ENCODE measurements at places on chromosomes 1 and 21.
A peak's percentile ranks its signal among the peaks of the same experiment; 100 is the strongest.

- H3K4me3 ChIP-seq, result no peak overlapping the region
- no peaks in the 10 kb centered on the region for H3K27me3 ChIP-seq
- DNase-seq, result peak; percentile 78
- H3K4me1 ChIP-seq, result peaks cover 19% of the 10 kb centered on the region
Measured at GRCh38 chr1:225685476-225686176, 32.7 kb upstream of the ENAH start.

DNA sequence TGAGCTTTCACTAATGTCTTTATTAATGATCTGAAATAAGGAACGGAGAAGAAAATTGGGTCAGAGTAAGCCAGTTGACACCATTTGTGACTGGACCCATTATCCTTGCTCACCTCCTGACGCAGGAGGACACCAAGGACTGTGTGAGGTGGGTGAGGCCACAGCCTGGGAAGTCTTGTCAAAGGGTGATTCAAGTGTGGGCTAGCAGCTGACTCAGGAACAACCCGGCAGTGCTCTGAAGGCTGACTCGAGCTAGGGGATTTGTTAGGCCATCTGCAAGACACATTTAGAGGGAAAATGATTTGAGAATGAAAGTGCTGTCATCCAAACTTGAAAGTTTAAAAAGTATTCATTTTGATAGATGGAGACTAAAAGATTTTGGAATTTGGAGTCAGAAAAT is 21.2 kb downstream of the PRRX1 start:
- DNase-seq, result no peak
- peak overlapping the region; percentile 75 for H3K27ac ChIP-seq
- no peaks in the 10 kb centered on the region for H3K36me3 ChIP-seq
- H3K27me3 ChIP-seq, result no peaks in the 10 kb centered on the region

DNA sequence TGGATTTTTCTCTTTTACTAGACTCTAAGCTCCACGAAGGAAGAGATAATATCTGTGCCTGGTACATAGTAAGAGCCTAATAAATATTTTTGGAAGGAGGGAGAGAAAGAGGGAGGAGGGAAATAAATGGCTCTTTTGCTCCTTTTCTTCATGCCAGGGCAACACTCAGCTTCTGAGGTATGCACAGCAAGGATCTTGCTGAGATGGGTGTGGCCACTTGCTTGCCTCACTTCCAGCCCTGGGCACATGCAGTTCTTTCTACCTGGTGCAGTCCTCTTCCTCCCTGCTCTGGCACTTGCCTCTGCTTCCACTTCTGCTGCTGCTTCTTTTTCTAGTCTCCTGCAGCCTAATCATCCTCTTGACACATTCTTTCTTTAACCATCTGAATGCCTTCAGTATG is 148.1 kb downstream of the FGGY start:
- no peaks in the 10 kb centered on the region for H3K36me3 ChIP-seq
- H3K27me3 ChIP-seq, result no peaks in the 10 kb centered on the region
- no peak overlapping the region for H3K4me3 ChIP-seq
- DNase-seq, result no peak
- H3K27ac ChIP-seq, result peak overlapping the region; percentile 75
- H3K4me1 ChIP-seq, result peaks cover 36% of the 10 kb centered on the region

DNA sequence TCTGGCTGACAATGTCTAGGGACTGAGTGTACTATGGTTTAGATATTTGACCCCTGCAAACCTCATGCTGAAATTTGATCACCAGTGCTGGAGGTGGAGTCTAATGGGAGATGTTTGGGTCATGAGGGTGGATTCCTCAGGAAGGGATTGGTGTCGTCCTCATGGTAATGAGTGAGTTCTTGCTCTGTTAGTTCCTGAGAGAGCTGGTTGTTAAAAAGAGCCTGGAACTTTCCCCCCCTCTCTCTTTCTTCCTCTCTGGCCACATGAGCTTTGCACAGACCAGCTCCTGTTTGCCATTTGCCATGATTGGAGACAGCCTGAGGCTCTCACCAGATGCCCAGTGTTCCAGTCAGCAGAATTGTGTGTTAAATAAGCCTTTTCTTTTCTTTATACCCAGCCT is 36.6 kb upstream of the CNIH3 start:
- peaks cover 6% of the 10 kb centered on the region for H3K4me1 ChIP-seq
- no peaks in the 10 kb centered on the region for H3K36me3 ChIP-seq
- H3K27me3 ChIP-seq, result no peaks in the 10 kb centered on the region
- H3K27ac ChIP-seq, result no peak overlapping the region
- no peak overlapping the region for H3K4me3 ChIP-seq

DNA sequence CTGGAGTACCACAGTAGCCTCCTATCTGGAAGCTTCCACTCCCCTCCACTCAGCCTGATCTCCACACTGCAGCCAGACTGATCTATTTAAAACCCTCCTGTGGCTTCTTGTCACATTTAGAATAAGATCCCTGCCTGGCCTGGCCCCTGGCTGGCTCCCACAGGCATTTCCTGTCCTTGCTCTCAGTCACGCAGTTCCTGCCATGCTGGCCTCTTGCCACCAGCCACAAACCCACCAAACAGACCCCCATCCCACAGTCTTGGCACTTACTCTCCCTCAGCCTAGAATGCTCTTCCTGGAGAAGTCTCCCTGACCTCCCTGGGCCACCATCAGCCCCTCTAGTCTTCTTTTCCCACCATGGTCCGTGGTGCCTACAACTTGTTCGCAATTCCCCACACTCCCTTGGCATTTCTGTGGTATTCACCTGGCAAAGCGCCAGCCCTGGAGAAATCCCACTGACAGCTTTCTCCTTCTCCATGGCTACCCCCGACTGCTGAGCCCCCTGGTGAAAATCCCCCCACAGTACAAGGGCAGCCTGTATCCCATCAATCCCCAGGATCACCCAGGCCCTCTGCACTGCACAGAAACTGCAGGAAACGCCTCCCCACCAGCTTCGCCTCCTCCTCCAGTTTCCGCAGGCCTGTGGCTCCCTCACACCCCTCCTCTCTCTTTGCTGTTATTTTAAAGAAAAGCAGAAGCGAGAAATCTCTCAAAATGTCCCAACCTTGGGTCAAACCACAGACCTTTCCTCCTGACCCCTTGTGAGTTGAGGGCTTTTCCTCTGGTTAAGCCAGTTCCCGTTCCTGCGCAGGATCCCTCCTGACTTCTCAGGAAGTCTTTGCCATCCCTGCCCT is 94.5 kb downstream of the SYT2 start:
- no peaks in the 10 kb centered on the region for H3K36me3 ChIP-seq
- no peaks in the 10 kb centered on the region for H3K27me3 ChIP-seq
- peak overlapping the region; percentile 0 for H3K4me3 ChIP-seq
- peak overlapping the region; percentile 1 for H3K27ac ChIP-seq
- H3K4me1 ChIP-seq, result peaks cover 26% of the 10 kb centered on the region
- DNase-seq, result peak; percentile 55

DNA sequence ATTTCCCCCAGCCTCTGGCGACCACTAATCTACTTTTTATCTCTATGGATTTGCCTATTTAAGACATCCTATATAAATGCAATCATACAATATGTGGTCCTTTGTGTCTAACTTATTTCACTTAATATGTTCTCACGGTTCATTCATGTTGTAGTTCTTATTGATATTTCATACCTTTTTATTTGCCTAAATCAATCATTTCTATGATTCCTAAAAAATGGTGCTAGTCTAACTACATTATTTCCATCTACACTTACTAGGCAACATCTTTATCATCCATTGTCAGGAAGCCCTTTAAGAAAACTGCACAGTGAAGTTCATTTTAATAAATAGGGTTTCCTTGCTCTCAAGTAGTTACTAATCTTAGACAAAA is 380 bp upstream of the FBXO28 start:
- peak; percentile 80 for DNase-seq
- peaks cover 3% of the 10 kb centered on the region for H3K27me3 ChIP-seq
- no peaks in the 10 kb centered on the region for H3K36me3 ChIP-seq
- H3K4me1 ChIP-seq, result peaks cover 13% of the 10 kb centered on the region

DNA sequence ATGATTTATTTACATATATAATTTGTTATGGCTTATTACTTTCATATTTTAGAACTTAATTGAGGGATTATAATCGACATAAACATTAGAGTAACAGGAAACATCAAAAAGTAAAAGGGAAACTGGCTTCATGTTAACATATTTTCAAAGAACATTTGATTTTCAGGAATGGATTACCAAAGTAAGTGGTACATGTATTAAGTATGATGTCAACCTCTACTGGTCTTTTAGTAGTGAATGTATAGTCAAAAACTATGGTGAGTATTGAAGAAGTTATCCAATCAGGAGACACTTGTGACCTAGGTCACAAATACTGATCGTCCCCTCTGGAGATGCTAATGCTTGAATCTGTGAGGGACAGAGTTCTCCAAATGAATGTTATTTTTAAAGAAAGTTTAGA is 768.9 kb upstream of the ADGRL4 start:
- no peaks in the 10 kb centered on the region for H3K27me3 ChIP-seq
- H3K4me3 ChIP-seq, result no peak overlapping the region
- no peak for DNase-seq
- no peaks in the 10 kb centered on the region for H3K36me3 ChIP-seq
- H3K4me1 ChIP-seq, result no peaks in the 10 kb centered on the region

DNA sequence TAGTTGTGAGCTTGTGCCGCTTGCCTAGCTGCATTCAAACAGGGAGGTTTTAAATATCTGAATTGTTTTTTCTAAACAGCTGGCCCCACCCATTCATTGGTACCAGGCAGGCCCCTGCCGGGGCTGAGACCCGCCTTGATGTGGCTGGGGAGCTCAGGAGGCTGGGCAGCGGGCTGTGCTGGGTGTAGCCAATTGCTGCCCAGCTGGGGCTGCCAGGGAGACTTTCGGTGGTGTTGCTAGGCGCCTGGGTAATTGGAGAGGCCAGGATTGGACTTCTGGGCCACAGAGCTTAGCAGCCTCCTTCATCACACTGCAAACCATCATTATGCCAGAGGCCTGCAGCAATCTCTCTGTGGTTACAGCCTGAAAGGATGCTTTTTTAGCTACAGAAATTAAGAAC is 12.2 kb downstream of the RHBDL2 start:
- peaks cover 13% of the 10 kb centered on the region for H3K4me1 ChIP-seq
- DNase-seq, result peak; percentile 73
- no peaks in the 10 kb centered on the region for H3K27me3 ChIP-seq
- no peak overlapping the region for H3K27ac ChIP-seq

- no peaks in the 10 kb centered on the region for H3K36me3 ChIP-seq
- H3K27me3 ChIP-seq, result peaks cover 20% of the 10 kb centered on the region
- DNase-seq, result peak; percentile 93
- no peak within 1 kb of the TSS for H3K27ac ChIP-seq
Measured at GRCh38 chr1:32870615-32871363, at the start of gene FNDC5. Gene FNDC5 (minus strand): TSS chr1:32870912.

DNA sequence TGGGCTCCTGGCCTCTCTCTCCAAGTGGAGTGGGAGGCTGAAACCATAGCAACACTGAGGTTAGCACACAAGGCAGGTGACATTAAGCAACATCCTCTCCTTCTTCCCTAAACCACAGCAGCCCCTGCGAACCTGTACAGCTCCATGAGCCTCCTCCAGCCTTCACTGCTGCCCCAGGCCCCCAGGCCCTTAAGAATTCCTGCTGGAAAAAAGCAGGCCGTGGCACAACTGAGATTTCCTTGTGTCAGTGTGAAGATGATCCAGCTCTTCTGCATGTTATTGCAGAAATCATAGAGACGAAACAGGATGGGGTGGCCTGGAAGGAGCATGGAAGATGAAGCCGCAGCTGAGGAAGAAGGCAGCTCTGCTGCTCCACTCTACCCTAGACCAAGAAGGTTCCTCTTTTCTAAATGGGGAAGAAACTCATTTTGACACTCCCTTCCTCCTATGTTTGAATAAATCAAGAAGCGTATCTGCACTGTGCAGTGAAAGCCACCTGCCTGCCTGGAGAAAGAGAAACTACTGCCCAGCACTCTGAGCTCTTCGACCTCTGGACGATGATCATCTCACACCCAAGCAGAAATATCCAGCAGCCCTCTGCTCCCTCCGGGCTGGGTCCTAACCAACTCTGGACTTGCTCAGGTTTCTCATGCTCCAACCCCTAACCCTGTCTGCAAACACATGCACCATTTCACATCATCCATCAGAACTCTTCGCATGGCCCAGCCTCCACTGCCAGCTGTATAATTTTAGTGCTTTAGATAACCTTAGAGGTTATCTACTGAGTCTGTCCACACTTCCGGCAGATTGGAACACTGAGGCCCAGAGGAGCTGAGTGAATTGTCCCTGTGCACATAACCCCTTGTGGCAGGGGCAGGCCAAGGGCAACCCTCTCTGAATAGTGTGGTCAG is 20.7 kb downstream of the SH3BP5L start:
- H3K27ac ChIP-seq, result no peak overlapping the region
- no peak for DNase-seq
- no peaks in the 10 kb centered on the region for H3K4me1 ChIP-seq

DNA sequence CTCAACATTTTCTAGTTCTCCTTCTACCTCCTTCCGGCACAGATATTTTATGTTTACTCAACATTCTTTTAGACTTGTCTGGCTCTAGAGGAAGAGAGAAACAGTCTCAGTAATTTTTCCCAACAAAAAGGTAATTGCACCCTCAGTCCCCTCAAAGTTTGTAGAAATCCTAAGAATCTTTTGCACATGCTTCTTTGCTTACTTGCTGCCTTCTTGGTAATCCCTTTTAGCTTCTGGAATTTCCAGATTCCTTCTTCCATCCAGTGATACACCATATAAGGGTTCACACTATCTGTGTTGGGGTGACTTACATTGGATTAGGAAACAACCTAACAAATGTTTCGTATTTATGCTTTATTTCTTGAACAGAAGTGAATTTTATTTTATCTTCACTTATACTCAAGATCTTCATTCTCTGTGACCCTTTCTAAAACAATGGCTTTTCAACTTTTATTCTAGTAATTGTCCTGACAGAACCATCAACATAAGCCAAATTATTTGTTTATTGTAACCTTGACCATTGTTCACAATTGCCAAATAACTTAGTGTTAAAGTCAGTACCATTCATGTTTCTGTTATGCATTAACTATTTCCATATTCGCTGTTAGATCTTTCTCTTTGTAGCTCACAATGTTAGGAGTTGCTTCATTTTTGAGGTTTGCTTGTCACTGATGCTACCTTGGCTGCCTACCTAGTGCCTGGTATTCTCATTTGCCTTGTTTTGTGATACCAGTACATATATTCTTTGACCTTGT is 238.1 kb downstream of the HMCN1 start:
- H3K4me3 ChIP-seq, result no peak overlapping the region
- DNase-seq, result no peak
- no peaks in the 10 kb centered on the region for H3K27me3 ChIP-seq
- peak overlapping the region; percentile 68 for H3K27ac ChIP-seq
- no peaks in the 10 kb centered on the region for H3K36me3 ChIP-seq

DNA sequence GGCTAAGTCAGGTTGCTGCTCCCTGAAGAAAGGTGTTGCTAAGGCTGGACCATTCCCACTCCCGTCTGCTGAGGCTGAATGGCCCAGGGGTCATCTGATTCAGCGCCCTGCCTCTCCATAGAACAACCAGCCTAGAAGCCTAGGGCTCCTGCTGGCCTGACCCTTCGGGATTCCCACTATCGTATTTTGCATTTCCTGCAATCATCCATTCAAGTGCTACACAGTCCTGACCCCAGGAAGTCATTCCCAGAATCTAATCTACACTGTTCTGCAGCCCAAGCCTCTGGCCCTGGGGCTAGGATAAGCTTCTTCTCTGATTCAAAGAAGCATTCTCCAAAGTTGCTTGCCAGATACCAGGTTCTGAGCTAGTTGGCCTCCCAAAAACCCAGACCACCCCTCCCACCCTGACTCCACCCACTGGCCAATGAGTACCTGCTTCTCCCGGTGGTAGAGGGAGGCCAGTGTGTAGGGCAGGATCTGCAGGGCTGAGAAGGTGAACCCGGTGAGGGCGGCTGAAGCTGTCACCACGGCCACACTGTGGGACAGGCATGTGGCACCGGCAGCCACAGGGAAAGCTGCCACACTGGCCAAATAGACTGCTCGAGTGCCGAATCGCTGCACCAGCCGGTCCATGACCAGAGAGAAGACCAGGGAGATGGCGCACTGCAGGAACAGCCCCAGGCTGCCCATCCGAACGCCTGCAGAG is 18.7 kb downstream of the SLC45A3 start:
- no peak for DNase-seq
- no peak overlapping the region for H3K4me3 ChIP-seq
- H3K27ac ChIP-seq, result no peak overlapping the region
- H3K36me3 ChIP-seq, result no peaks in the 10 kb centered on the region
- H3K27me3 ChIP-seq, result no peaks in the 10 kb centered on the region
- H3K4me1 ChIP-seq, result no peaks in the 10 kb centered on the region

Measured in osteoblast (primary cell).